Stimulated activated CD8-positive, alpha-beta memory T cell treated with anti-CD3 and anti-CD28 coated beads, Interleukin-4, amount 100 ng/mL, for 1 hour (primary cell): ENCODE measurements at places on chromosomes 7 and 10.

DNA sequence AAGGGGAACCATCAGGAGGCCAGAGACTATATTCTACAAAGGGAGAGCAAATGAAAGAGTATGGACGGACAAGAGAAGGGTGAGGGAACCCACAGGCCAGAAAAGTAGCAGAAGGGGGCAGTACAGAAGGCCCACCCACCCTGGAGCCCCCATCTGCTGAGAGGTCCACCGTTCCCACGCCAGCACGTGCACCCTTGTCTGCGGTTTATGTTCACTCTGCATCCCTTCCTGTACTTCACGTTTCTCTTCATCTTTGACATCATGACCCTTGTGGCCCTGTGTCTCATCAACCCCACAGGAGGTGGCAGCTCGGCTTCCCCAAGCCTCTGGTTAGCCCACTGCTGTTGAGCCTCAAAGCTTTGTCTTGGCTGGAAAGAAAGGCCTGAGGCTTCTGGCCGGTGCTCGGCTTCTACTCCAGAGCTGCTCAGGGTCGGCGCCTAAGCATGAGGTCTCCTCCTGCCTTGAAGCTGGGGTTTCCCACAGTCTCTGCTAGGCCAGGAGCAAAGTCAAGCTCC is 138.0 kb downstream of the DLG5 start:
- DNase-seq: no peak

- no peak for DNase-seq
Measured at GRCh38 chr10:29840516-29841276, 205.9 kb upstream of the SVIL start.

GRCh38 chr10:73992899-73993788 is 4.8 kb upstream of the VCL start:
- no peak for DNase-seq

DNA sequence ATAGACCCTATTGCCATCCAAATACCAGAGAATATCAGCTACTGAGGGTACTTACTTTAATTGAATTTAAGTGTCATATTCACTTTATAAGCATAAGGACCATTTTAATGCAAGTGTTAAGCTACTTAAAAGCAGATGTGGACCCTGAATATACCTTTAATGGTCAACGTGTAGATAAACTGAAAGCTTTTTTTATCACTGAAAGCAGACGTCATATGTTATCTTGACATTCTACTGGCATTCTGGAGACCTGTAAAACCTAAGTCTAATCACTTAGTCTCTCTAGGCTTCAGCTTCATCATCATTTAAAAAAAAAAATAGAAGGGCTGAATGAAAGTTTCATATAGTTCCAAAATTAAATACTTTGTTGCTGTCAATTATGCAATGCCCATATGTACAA is 116.5 kb downstream of the ELAPOR2 start:
- DNase-seq: no peak

GRCh38 chr7:27697861-27698430 is 35.3 kb upstream of the HIBADH start:
- DNase-seq: no peak

GRCh38 chr7:70791341-70791740 is 340.6 kb upstream of the GALNT17 start:
- DNase-seq: no peak

DNA sequence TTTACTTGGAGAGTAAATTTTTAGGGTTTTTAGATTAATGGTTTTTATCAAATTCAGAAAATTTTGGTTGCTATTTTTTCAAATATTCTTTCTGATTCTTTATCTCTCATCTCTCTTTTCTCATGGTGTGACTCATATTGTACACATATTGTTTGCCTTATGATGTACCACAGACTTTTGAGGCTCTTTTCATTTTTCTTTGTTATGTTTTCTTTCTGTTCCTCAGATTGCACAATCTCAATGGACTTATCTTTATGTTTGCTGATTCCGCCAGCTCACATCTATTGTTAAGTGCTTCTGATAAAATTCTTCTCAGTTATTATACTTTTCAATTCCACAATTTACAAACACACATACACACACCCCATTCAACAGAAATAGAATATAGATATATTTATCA is 168.2 kb upstream of the IGFBP3 start:
- DNase-seq: no peak

GRCh38 chr10:5976512-5977470 is 552 bp downstream of the IL15RA start:
- no peak for DNase-seq

DNA sequence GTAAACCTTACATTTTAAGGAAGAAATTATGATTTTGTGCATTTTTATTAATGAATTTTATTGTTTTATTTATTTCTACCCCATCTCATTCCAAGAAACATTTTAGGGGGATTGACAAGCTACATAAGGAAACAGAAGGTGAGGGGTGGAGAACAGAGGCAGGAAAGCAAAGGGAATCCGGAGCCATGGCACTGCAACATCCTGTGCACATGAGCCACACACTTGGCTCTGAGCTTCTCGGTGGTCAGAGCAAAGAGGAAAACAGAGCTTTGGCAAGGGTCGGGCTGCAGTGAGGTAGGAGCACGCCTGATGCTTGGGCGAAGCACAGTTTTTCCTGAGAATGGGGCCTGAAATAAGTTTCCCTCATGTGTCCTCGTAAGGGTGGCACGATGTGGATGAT is 68.9 kb downstream of the COL13A1 start:
- no peak for DNase-seq

DNA sequence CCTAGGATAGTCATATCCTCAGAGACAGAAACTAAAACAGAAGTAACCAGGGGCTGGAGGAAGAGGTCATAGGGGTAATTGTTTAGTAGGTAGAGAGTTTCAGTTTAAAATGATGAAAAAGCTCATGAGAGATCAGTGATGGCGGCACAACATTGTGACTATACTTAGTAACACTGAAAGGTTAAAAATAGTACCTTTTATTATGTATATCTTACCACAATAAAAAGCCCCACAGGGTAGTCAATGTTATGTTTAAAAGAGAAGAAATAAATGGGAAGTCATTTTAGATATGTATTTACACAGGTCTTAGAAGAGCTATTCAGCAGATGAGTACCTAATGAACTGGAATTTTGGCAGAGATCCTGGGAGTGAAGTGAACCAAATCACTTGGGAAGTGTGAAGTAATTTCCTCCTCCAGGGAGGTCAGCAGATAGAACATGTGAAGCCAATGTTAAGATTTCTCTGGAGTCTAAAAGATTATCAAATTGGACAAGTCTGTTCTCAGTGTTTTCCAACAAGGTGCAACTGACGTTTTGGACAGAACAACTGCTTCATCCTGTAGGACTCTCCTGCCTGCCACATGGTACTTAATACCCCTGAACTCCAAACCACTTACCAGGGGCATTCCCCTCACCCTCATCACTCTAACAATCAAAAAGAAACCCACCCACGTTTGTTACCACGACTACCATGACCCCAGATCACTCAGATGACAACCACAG is 6.4 kb downstream of the CDCA7L start:
- DNase-seq: no peak

DNA sequence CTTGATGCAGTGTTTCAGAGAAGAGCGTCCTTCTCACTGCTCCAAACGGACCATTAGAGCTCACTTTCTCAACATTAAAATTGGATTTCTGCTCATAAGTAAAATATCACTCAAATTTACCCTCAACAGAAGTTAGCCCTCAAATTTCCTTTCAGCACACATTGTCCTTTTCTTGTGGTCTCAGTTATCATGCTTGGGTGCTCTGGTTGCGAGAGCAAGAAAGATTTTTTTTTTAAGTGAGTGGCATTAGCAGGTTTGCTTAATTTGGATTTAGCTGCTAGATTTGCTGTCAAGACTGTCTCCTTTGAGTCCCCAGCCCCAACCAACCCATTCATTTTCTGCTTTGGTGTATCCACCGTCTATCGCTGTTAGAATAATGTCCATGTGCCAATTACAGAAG is 2.6 kb upstream of the CH25H start:
- DNase-seq: no peak

GRCh38 chr10:110534571-110534970 is 32.9 kb upstream of the SMC3 start:
- no peak for DNase-seq

- DNase-seq: no peak
Measured at GRCh38 chr10:75189266-75190096, 21.1 kb upstream of the VDAC2 start.

DNA sequence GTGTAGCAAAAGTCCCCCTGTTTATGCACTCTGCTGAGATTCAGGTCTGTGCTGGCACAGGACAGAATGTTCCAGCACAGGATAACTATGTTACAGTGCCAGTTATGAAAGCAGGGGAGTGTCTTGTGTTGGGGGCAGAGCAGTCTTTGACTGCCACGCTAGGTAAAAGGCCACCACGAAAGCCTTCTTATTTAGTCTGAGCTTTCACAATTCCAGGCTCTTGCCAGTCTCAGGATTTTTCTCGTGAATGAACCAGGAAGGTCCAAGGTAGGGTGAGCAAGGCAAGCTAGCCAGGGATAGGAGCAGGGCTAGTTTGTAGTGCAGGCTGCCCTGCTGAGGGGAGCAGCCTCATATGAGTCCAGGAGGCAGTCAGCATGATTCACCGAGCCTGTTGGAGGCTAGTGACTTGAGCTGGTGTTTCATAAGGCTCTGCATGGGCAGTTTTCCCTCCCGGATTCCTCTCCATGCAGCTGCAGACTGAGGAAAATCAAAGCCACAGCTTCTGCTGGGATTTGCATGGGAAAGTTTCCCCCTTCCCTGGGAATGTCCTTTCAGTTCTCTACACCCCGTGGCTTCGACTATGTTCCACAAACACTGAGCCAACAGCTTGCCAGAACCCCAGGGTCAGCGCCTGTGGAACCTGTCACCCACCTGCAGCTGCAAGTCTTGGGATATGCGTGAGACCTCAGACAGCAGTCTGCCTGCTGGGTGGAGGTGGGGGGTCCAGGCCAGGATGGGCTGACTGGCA is 112.3 kb downstream of the JCAD start:
- DNase-seq: no peak

GRCh38 chr10:51821045-51821444 is 121.7 kb upstream of the CSTF2T start:
- DNase-seq: no peak

DNA sequence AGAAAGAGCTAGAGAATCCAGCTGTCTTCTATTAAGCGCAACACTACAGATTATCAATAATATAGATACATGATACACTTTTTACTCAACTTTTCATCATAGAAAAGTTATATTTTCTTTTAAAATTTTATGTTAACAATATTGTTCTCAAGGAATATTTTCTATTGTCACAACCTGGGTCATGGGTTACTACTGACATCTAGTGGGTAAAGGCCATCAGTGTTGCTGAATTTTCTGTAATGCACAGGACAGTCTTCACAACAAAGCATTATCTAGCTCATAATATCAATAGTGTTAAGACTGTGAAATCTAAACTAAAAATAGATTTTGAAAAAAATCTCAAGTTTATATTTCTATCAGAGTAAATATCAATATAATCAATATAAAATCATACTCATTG is 209.8 kb downstream of the ZNF33B start:
- no peak for DNase-seq

- DNase-seq: no peak
Measured at GRCh38 chr7:124269774-124270173, 236.9 kb upstream of the TMEM229A start.

GRCh38 chr7:147151661-147152060 is 1035.1 kb downstream of the CNTNAP2 start:
- no peak for DNase-seq

- no peak for DNase-seq
Measured at GRCh38 chr10:35926846-35927245, 284.8 kb upstream of the FZD8 start.

DNA sequence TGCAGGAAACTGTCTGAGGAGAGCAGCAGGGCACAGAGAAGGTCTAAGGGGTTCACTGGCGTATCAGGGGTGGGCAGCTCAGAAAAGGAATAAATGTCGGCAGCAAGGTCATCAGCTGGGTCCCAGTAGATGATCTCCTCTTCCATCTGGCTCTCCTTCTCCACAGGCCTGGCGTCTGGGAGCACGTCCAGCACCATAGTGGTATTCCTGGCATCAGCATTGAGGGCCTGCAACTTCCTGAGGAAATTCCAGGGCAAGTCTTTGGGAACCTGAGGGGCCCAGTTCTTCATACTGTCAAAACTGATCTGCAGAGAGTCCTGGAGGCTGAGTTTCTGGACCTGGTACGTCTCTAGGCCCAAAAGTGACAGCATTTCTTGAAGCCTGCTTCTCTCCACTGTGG is 9.6 kb upstream of the MRPS24 start:
- DNase-seq: no peak

GRCh38 chr10:78950656-78951587 is 117.8 kb upstream of the ZMIZ1 start:
- DNase-seq: no peak

DNA sequence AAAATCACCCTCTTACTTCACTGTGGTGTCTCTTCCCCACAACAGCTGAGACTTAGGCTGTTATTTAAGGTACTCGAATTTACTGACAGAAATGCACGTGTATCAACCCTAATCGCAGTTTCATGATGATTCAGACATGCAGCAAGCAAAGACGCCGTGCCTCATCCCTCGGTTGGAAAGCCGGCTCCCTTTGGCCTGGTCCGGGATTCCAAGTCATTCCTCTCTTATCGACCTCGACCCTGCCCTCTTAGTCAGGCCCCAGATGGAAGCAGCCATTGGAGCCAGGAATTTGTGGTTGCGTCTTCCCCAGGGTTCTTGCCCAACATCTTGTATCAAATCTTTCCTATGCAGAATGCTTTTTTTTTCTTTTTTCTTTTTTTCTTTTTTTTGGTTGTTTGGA is 229.5 kb downstream of the GATA3 start:
- DNase-seq: no peak

GRCh38 chr10:96959733-96960132 is 127.6 kb downstream of the LCOR start:
- DNase-seq: no peak

DNA sequence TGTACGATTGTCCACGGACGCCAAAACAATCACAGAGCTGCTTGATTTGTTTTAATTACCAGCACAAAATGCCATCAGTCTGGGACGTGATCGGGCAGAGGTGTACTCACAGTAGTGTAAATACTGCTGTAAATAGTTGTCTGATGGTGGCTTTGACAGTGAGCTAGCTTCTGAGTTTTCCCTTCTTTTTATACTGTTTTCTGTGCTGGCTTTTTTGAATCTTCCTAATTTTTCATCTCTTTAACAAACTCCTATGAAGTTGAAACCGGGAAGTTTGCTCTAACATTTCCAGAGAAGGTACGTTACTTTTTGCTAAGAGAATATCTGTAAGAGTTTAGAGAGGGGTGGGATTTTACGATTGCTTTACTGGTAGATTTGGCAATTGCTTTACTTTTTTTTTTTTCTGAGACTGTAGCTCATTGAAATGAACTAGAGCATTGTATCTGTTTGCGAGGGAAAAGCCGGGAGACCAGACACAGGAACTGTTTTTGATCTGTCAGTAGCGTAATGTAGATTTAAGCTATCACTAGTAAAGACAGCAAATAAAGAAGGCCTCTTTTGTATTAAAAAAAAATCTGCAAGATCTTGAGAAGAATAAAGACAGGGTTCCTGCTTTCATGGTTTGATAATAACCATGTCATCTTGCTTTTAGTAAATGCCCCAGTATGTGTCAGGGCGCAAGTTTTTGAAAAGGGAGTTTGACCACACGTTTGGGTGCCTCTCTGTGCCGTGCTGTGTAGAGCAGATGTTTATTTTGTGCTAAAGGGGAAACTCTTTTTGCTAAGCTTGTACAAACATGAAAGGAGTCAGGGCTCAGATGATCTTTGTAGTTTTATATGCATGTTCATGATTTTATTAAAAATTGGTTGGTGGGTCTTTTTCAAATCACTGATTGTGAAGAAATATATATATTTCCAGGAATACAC is 712 bp downstream of the FOXP2 start:
- no peak for DNase-seq

- no peak for DNase-seq
Measured at GRCh38 chr10:120052964-120053702, 160.6 kb downstream of the SEC23IP start.
